ENCODE measurements at places on chromosomes 13 and 19. TPM values are rescaled to one million over a fixed set of nuclear protein-coding genes. Genes with fewer than 3 reads are reported as not detected.

The NUFIP1 gene
- 2.7 TPM for total RNA-seq

The FCER2 gene
- not detected for total RNA-seq

The ADM5 gene
- 0.28 TPM for total RNA-seq

The APLP1 gene
- 3.9 TPM for total RNA-seq

The ZNF534 gene
- not detected for total RNA-seq

The NRTN gene
- 0.14 TPM for total RNA-seq

The CYSLTR2 gene
- 1.3 TPM for total RNA-seq

The KLF1 gene
- not detected for total RNA-seq

The LILRB2 gene
- not detected for total RNA-seq

The SIGLEC8 gene
- not detected for total RNA-seq

The TNNI3 gene
- not detected for total RNA-seq

The TMEM238 gene
- 0.14 TPM for total RNA-seq

The PCSK4 gene
- 1.3 TPM for total RNA-seq

The CEACAM16 gene
- total RNA-seq, result not detected

The ZNF541 gene
- 0.28 TPM for total RNA-seq

The ZNF665 gene
- 5.7 TPM for total RNA-seq

The MZT1 gene
- total RNA-seq, result 4.8 TPM

The TSKS gene
- total RNA-seq, result 1.6 TPM

The LIN7B gene
- total RNA-seq, result 11.0 TPM

The PCDH17 gene
- 0.09 TPM for total RNA-seq

The NCAN gene
- total RNA-seq, result not detected

The UGGT2 gene
- total RNA-seq, result 58.9 TPM

The PRDX2 gene
- 259 TPM for total RNA-seq

The RASGRP4 gene
- not detected for total RNA-seq

The ATP7B gene
- 2.3 TPM for total RNA-seq

The FUT2 gene
- not detected for total RNA-seq

The SIGLEC10 gene
- not detected for total RNA-seq

The LILRA2 gene
- total RNA-seq, result not detected

The CAMSAP3 gene
- not detected for total RNA-seq

The CACNA1A gene
- total RNA-seq, result 4.1 TPM
